ENCODE measurements at places on chromosomes 16 and 17. TPM values are rescaled to one million over a fixed set of nuclear protein-coding genes. Genes with fewer than 3 reads are reported as not detected.

The CACNG4 gene
- not detected for total RNA-seq

The FOXN1 gene
- total RNA-seq, result not detected

The PRSS8 gene
- total RNA-seq, result not detected

The CMTM1 gene
- 9.3 TPM for total RNA-seq

The FOXC2 gene
- total RNA-seq, result 44.0 TPM

The RNF222 gene
- not detected for total RNA-seq
